ENCODE measurements at places on chromosomes 4 and X.

DNA sequence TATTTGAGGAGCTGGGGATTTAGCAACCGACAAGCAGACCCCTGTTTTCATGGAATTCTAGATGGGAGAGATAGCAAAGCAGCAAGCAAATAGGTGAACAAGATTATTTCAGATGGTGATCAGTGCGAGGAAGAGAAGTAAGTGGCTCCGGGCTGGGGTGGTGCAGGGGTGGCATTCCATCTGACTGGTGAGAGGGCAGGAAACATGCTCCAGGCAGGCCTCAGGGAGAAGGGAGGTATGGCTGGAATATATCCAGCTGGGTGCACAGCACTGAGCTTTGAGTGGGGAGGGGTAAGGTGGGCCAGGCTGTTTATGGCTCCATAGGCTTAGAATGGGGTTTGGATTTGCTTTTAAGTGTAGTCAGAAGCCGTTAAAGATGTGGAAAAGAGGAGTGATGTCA, 21.2 kb downstream of the PTTG2 start:
- DNase-seq, result no peak

GRCh38 chr4:185369731-185370130, 26.0 kb downstream of the LRP2BP start:
- DNase-seq, result no peak

GRCh38 chr4:26194764-26195163, 126.0 kb upstream of the RBPJ start:
- DNase-seq, result no peak

DNA sequence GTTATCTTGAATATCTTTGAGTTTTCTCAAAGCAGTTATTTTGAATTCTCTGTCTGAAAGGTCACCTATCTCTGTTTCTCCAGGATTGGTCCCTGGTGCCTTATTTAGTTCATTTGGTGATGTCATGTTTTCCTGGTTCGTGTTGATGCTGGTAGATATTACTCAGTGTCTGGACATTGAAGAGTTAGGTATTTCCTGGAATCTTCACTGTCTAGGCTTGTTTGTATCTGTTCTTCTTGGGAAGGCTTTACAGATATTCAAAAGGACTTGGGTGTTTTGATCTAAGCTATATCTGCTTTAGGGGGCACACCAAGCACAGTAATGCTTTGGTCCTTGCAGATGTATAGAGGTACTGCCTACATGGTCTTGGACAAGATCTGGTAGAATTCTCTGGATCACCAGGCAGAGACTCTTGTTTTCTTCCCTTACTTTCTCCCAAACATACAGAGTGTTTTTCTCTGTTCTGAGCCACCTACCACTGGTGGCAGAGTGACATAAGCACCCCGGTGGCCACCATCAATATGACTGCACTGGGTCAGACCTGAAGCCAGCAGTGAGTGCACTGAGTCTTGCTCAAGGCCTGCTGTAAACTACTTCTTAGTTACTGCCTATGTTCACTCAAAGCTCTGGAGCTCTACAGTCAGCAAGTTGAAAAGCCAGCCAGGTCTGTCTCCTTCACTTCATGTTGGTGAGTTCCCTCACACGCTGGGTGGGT, 193.5 kb upstream of the AMOT start:
- no peak for DNase-seq

DNA sequence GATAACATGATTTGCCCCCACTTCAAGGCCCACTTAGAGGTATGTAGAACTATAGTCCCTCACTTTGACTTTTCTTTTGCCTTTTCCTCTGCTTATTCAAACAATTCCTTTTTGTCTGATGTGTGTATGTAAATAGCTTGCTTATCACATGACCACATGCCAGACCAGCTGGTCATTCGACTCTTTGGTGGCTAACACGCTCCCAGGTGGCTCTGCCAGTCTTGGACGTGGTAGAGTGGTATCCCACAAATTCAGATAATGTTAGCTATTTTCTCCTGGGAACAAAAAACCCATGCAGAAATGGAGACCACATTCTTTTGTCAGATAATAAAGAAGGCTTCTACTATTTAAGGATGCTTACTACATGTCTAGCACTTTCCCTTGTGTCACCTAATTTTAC, 47.9 kb downstream of the ARHGAP24 start:
- no peak for DNase-seq

DNA sequence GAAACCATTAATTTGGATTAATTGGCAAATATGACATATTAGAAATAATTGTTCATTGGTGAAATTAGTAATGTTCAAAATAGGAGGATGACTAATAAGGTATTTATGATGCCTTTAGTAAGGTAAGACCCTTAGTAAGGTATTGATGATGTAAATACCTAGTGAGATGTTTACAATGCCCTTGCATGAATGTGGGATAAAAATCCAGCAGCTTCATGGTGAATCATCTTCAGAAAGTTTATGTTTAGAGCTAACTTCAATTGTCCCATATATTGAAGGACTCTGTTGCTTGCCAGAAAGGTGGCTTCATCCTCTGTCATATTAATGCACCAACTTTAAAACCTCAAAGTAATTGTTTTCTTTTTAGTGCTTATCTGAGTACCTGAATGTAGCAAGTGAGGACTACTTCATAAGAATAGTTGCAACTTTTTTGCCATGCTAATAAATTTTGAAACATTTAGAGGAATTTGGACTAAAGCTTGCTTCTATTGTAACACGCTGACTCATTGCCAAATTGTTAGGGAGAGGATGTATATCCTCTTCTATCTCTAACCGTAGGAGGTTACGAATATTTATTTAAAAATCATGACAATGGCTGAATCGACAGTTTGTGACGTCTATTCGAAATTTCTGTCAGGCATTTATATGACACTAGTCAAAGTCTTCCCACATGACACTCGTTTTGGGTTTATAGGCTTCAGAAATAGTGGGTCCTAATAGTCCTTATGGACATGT, 174.1 kb upstream of the HS3ST1 start:
- no peak for DNase-seq

DNA sequence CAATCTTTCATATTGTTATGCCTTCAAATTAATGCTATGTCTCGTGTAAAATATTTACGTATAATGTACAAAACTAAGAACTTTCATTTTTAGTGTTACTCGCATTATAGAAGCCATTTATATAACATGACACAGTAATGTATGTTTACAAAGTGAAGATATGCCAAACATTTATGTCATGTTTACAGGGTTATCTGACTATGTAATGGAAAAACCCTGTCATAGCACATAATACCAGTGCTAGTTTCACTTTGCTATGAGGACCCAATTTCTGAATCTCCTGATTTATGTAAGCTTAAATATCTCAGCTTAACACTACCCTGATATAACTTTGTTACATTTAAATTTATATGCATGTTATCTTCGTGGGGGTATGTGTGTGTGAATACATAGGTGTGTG, 233.1 kb downstream of the FAT4 start:
- DNase-seq, result no peak

- DNase-seq, result no peak
Observed at GRCh38 chrX:54745676-54746075, 52.4 kb downstream of the ITIH6 start.

DNA sequence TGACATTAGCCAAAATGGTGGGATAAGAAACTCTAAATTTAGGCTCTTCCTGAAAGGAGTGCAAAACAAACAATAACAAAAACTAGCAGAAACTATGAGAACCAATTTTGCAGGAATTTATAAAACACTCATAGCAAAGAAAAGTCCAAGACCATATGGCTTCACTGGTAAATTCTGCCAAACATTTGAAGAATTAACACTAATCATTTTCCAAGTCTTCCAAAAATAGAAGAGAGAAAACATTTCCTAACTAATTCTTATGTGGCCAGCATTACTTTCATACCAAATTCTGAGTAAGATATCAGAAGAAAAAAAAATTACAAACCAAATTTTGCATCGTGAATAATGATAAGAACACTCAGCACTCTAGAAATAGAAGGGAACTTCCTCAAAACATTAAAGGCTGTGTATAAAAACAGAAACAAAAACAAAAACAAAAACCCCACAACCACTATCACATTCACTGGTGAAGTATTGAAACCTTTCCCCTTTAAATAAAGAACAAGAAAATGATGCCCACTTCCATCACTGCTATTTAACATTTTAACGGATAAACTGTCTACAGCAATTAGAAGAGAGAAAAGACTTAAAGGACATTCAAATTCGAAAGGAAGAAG, 524.3 kb upstream of the GALNTL6 start:
- DNase-seq, result no peak

DNA sequence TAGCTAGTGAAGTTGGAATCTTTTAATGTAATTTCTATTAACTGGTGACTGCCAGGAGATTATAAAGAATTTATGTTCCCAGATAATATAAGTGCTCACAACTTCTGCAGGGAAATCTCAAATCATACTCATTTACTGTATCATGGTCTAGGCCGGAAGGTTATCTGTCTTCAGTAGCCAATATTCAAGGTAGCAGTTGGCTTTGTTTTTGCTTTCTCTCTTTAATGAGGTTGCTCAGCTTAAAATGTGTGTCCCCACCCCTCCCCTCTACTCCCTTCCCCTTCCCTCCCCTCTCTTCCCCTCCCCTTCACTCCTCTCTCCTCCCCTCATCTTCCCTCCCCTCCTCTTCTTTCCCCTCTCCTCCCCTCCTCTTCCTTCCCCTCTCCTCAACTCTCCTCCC, 117.6 kb downstream of the HPGD start:
- DNase-seq, result no peak

GRCh38 chrX:38211891-38212635, 8.6 kb downstream of the SRPX start:
- no peak for DNase-seq

GRCh38 chr4:79134767-79135166, 191.1 kb downstream of the NAA11 start:
- DNase-seq, result no peak

DNA sequence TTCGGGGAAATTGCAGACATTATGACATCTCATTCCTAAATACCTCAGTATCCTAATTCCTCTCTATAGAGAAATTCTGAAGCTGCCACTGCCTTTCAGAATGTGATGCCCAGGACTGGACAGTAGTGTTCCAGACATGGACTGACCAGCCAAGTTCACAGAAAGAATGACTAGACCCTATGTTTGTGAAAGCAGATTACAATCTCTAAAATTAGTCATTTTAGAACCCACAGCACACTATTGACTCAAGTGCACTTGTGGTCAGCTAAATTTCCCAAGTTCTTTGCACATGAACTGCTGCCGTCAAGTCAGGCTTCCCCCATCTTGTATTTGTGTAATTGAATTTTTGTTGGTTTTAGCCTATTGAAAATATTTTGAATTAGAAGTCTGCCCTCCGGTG, 81.0 kb upstream of the ESX1 start:
- no peak for DNase-seq

GRCh38 chr4:69524706-69525105, 29.0 kb upstream of the UGT2B4 start:
- no peak for DNase-seq

DNA sequence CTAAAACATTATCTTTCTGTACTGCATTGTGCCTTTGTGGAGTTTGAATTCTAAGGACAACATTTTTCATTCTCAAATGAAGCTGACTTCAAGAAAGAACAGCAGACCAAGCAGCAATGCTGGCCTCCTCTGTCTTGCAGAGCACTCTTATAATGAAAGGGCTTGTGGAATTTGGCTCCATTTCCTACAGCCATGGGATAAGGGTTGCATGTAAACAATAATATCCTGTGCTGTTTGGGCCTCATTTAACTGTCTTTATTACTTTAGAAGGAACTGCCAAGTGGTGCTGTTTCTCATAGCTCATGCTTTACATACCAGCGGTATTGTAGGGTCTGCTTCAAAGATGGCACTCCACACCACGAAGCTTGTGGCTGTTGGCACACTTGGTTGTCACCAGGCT, 111.4 kb upstream of the EOLA2 start:
- DNase-seq, result no peak

GRCh38 chrX:24025741-24026403, 1.1 kb downstream of the KLHL15 start:
- DNase-seq, result peak; percentile 48

DNA sequence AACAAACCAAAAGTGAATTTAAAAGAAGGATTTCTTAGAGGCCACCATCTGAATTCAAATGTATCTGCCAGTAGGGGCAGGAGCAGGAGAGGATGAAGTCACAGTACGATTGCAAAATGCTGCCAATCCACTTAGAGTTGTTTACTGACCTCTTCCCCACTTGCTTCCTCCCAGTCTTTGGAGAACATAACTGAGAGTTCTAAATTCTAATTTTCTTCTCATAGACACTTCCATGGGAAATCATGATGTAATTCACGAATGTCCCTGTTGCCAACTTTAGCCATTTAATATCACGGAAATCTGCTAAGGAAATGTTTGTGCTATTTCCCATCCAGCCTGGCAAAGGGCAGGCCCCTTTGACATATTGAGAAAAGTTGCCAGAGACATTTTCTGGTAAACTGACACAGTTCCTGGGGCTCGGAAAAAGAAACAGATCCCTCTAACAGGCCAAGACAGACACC, 33.6 kb upstream of the NOCT start:
- no peak for DNase-seq
